ENCODE measurements at places on chromosomes 12 and 14. TPM values are rescaled to one million over a fixed set of nuclear protein-coding genes. Genes with fewer than 3 reads are reported as not detected.

- DNase-seq, result no peak
- H3K4me1 ChIP-seq, result peaks cover 3% of the 10 kb centered on the region
- no peak overlapping the region for H3K27ac ChIP-seq
- no peaks in the 10 kb centered on the region for H3K27me3 ChIP-seq
These were observed 125.0 kb upstream of the ATP2B1 start for GRCh38 chr12:89833337-89834252.

DNA sequence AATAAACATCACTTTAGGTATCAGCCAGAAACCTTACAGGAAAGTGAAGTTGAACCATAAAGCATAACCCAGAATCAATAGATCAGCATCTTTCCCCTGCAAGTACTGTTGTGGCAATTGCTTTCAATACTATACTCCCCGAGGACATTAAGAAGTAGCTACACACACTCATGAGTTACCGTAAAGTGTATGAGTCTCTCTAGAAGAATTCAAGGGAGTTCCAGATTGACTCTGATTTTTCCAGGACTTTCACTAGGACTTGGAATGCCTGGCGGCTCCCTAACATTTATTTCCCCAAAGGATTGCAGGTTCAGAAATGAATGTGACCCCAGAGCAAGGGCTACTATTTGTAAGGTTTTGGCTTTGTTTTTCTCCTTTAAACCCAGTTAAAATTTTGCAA, 465.4 kb upstream of the MDGA2 start:
- no peaks in the 10 kb centered on the region for H3K36me3 ChIP-seq
- H3K4me1 ChIP-seq, result no peaks in the 10 kb centered on the region
- DNase-seq, result no peak
- H3K4me3 ChIP-seq, result no peak overlapping the region
- H3K27ac ChIP-seq, result no peak overlapping the region

- peaks cover 5% of the 10 kb centered on the region for H3K36me3 ChIP-seq
- no peak overlapping the region for H3K27ac ChIP-seq
- peaks cover 8% of the 10 kb centered on the region for H3K4me1 ChIP-seq
- H3K27me3 ChIP-seq, result no peaks in the 10 kb centered on the region
- no peak for DNase-seq
These were observed 64.3 kb downstream of the ANO6 start for GRCh38 chr12:45279931-45280830.

- H3K27me3 ChIP-seq, result no peaks in the 10 kb centered on the region
- no peak overlapping the region for H3K4me3 ChIP-seq
- no peaks in the 10 kb centered on the region for H3K36me3 ChIP-seq
- DNase-seq, result no peak
- H3K4me1 ChIP-seq, result peaks cover 46% of the 10 kb centered on the region
These were observed 69.8 kb downstream of the NCOR2 start for GRCh38 chr12:124497658-124498057.

DNA sequence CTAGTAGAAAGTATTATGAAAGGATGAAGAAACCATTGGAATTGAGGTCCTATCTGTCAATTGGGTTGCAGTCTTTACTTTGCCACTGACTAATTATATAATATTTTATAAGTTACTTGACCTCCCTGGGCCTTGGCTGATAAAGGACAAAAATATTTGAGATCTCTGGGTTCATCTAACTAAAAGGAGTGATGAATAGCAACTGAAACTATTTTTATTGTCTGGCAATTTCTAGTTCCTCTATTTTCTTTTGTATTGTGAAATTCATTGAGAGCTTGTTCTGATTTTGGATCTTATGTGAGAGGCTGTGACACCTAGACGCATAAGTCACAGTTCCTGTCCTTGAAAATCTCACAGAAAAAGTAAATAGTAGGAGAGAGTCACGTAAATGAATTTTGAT, 415.7 kb upstream of the ATP2B1 start:
- peaks cover 9% of the 10 kb centered on the region for H3K27me3 ChIP-seq
- no peaks in the 10 kb centered on the region for H3K4me1 ChIP-seq
- H3K36me3 ChIP-seq, result peaks cover 6% of the 10 kb centered on the region
- H3K4me3 ChIP-seq, result no peak overlapping the region

- H3K4me1 ChIP-seq, result no peaks in the 10 kb centered on the region
- no peak overlapping the region for H3K27ac ChIP-seq
- no peaks in the 10 kb centered on the region for H3K36me3 ChIP-seq
- no peak overlapping the region for H3K4me3 ChIP-seq
These were observed 30.2 kb upstream of the FRS2 start for GRCh38 chr12:69440016-69440415.

DNA sequence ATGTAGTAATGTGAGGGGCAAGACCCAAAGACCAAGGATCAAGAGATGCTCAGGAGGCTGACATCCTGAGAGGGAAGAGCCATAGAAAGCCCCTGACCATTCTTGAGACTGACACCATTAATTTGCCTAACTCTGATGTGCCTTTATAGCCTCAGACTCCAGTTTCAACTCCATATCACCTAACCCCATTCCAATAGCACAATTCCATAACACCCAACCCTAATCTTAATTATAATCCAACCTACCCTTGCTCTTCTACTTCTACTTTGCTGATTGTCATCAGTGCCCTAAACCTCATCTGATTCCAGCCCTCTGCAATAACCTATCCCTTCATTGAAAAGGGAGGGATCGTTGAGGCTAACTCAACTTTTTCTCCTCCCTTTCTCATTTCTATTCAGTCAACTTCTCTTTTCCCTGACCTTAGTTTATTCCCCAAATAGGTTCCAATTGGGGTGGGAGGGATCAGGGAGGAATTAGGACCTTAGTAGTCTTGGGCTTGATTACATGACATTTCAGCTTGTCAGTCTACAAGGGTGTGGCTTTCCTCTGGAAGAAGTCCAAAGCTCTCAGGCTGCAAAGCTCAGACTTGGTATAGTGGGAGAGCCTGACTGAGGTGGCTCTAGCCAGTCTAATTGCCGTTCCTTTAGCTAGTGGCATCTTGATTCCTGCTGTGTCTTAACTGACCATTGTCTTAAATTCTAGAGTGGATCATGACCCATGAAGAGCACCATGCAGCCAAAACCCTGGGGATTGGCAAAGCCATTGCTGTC, 3.1 kb downstream of the PFKM start:
- H3K27ac ChIP-seq, result no peak overlapping the region
- peaks cover 6% of the 10 kb centered on the region for H3K36me3 ChIP-seq
- DNase-seq, result no peak
- H3K4me1 ChIP-seq, result peaks cover 34% of the 10 kb centered on the region
- H3K27me3 ChIP-seq, result no peaks in the 10 kb centered on the region

DNA sequence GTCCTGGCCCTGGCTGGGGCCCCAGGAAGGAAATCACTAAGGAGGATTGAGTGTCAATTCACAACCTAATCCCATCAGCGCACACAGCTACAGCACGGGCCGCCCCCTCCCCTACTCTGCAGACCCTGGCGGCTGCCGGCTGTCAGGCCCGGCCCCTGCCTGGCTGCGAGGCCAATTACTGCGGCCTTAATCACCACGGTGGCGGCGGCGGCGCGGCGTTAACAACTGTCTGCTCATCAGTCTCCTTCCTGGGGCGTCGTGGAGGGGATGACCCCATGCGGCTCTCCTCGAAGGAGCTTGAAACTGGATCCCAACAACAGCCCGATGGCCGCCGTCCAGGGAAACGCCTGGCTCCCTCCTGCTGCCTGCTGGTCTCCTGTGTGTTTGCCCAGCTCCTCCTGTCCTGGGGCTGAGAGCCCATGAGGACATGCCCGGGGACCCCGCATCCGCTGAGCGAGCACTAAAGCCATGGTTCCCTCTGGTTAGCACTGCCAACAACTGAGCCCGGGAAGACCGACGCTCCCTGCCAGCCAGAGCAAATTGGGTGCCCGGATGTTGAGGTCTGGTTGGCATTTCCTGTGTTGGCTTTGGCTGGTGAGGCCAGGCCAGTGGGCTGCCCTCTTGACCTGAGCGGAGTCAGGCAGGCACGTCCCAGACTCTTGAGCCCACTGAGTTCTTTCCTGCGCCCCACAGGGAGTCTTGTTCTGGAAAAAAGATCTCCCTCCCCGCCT, 21.8 kb upstream of the EIF2B2 start:
- peaks cover 11% of the 10 kb centered on the region for H3K27me3 ChIP-seq
- H3K36me3 ChIP-seq, result no peaks in the 10 kb centered on the region

DNA sequence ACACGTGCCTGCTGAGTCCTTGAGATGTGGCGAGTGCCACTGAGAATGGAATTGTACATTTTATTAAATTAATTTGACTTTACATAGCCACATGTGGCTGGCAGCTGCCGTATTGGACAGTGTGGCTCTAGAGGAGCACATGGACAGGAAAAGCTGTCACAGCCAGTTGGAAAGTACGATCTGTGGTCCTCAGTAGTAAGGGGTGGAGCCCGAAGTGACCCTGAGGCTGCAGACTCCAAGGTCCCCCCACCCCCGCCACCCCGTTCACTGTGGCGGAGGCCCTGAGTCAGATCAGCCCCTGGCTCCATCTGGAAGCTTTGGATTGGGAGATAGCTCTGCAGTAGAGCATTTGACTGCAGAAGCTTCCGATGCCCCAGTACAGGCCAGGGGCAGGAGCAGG, 25.8 kb upstream of the BEGAIN start:
- H3K36me3 ChIP-seq, result no peaks in the 10 kb centered on the region
- peaks cover 11% of the 10 kb centered on the region for H3K4me1 ChIP-seq
- DNase-seq, result no peak
- H3K27ac ChIP-seq, result no peak overlapping the region

GRCh38 chr14:99729991-99730875, 46.1 kb downstream of the CYP46A1 start:
- peak; percentile 50 for DNase-seq
- H3K27me3 ChIP-seq, result peaks cover 53% of the 10 kb centered on the region
- H3K4me1 ChIP-seq, result peaks cover 2% of the 10 kb centered on the region
- H3K36me3 ChIP-seq, result peaks cover 2% of the 10 kb centered on the region
- no peak overlapping the region for H3K27ac ChIP-seq

- no peaks in the 10 kb centered on the region for H3K27me3 ChIP-seq
- no peak for DNase-seq
These were observed 14.6 kb upstream of the GNG2 start for GRCh38 chr14:51845811-51846210.

DNA sequence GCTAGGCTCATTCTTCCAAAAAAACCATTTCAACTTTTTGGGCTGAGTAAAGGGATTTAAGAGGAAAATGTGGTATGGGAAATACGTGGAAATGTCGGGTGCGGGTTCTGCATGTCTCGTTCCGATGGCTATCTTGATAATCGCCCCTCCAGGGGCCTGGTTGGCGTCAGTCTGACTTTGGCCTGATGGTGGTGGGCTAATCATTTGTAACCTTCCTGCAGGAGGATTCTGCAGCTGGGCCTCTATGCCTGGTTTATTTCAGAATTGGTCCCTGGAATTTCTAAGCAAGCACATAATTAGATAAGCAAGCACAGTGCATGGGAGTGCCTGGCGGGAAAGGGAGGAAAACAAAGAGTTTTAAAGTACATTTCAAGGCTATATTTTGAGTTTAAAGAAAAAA, 14.8 kb upstream of the SLC4A8 start:
- peaks cover under 1% of the 10 kb centered on the region for H3K36me3 ChIP-seq
- H3K27me3 ChIP-seq, result peaks cover 7% of the 10 kb centered on the region
- no peak overlapping the region for H3K4me3 ChIP-seq
- H3K27ac ChIP-seq, result no peak overlapping the region
- peaks cover 6% of the 10 kb centered on the region for H3K4me1 ChIP-seq

GRCh38 chr12:93065896-93066295, 136.8 kb upstream of the EEA1 start:
- no peaks in the 10 kb centered on the region for H3K4me1 ChIP-seq
- DNase-seq, result no peak
- no peaks in the 10 kb centered on the region for H3K36me3 ChIP-seq
- H3K4me3 ChIP-seq, result no peak overlapping the region

- peaks cover 3% of the 10 kb centered on the region for H3K4me1 ChIP-seq
- H3K27ac ChIP-seq, result no peak overlapping the region
- H3K36me3 ChIP-seq, result no peaks in the 10 kb centered on the region
- DNase-seq, result no peak
These were observed 15.8 kb downstream of the WNT5B start for GRCh38 chr12:1644534-1645438.

GRCh38 chr12:94305130-94305957, 154.3 kb downstream of the CEP83 start:
- H3K4me1 ChIP-seq, result peaks cover 5% of the 10 kb centered on the region
- no peak overlapping the region for H3K4me3 ChIP-seq
- no peaks in the 10 kb centered on the region for H3K27me3 ChIP-seq
- H3K27ac ChIP-seq, result peak overlapping the region; percentile 19

GRCh38 chr14:61603736-61604135, 91.6 kb upstream of the HIF1A start:
- H3K4me1 ChIP-seq, result peaks cover 5% of the 10 kb centered on the region
- no peak for DNase-seq
- H3K36me3 ChIP-seq, result peaks cover 5% of the 10 kb centered on the region

DNA sequence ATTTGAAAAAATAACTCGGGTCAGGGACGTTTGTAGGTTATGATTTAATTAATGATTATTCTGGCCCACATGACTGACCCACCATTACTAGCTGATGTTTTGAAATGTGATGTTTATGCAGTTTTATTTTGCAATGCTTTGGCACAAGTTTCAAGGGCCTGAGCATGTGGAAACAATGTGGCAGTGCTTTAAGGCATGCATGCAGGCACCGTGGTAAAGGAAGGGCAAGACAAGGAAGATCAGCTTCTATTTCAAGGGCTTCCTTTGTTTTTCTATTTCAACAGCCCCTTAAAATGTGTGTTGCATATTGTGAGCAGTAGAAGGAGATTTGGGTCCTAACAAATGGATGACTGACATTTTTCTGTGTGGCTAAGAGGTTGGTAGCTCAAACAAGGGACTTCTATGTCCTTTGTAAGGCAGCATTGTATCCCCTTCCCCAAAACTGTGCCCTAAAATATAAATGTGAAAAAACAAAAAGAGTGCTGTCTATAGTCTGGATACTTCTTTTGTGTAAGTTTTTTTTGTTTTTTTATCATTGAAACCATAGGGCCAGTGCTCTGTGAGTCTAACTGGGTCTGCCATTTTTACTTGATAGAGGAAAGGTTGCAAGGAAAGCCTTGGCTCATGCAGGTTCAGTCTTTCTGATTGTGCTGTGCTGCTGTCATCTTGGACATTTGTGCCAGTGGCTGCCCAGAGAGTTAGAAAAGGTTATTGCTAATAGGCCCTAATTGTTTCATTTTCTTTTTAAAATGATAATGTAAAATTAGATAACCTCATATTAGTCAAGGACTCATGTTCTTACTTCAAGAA, 103.5 kb downstream of the FGD4 start:
- H3K27me3 ChIP-seq, result peaks cover 18% of the 10 kb centered on the region
- peaks cover 2% of the 10 kb centered on the region for H3K4me1 ChIP-seq
- no peak overlapping the region for H3K4me3 ChIP-seq

The MSI1 gene
- total RNA-seq, result not detected

The ARHGEF25 gene
- 1.2 TPM for total RNA-seq

The OR6C2 gene
- total RNA-seq, result not detected

The SCYL2 gene
- total RNA-seq, result 30.2 TPM

All from T-helper 17 cell (primary cell).